ENCODE measurements at places on chromosomes 5 and 9.

GRCh38 chr9:135822374-135822755, 85.0 kb downstream of the CAMSAP1 start:
- H3K36me3 ChIP-seq, result peaks cover 60% of the 10 kb centered on the region
- no peaks in the 10 kb centered on the region for H3K27me3 ChIP-seq
- H3K4me1 ChIP-seq, result no peaks in the 10 kb centered on the region
- H3K4me3 ChIP-seq, result no peak overlapping the region

GRCh38 chr9:18495065-18495464, 21.1 kb downstream of the ADAMTSL1 start:
- no peak overlapping the region for H3K4me3 ChIP-seq
- H3K27me3 ChIP-seq, result no peaks in the 10 kb centered on the region
- peaks cover 8% of the 10 kb centered on the region for H3K4me1 ChIP-seq
- no peak overlapping the region for H3K27ac ChIP-seq
- DNase-seq, result no peak
- H3K36me3 ChIP-seq, result no peaks in the 10 kb centered on the region

DNA sequence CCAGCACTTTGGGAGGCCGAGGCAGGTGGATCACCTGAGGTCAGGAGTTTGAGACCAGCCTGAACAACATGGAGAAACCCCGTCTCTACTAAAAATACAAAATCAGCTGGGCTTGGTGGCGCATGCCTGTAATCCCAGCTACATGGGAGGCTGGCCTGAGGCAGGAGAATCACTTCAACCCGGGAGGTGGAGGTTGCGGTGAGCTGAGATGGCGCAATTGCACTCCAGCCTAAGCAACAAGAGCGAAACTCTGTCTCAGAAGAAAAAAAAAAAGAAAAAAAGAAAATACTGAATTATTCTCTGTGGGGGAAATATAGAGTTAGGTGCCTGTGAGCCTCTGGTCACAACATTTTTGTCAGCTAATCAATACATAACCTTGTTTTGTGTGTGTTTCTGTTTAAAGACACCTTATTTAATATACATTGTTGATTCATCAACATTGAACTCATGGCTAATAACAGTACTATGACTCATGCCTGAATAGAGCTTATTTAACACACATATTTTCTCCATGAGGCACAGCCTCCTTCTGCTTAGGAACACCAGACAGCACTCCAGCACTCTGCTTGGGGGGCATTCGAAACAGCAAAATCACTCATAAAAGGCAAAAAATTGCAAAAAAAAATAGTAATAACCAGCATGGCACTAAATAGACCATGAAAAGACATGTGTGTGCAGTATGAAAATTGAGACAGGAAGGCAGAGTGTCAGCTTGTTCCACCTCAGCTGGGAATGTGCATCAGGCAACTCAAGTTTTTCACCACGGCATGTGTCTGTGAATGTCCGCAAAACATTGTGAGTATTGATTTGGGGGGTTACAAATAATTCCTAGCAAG, at the start of gene IL31RA:
TSS of gene IL31RA (plus strand) at position 519 of the 836 bp plus-strand sequence. CDS start at position 733, 214 bp downstream.
- no peak within 1 kb of the TSS for H3K4me3 ChIP-seq
- H3K27me3 ChIP-seq, result peaks cover 4% of the 10 kb centered on the region
- no peaks in the 10 kb centered on the region for H3K36me3 ChIP-seq

- H3K4me3 ChIP-seq, result no peak overlapping the region
- no peak overlapping the region for H3K27ac ChIP-seq
- peaks cover 9% of the 10 kb centered on the region for H3K4me1 ChIP-seq
- H3K27me3 ChIP-seq, result no peaks in the 10 kb centered on the region
- peaks cover 7% of the 10 kb centered on the region for H3K36me3 ChIP-seq
Measured at GRCh38 chr9:134923466-134923865, 5.8 kb upstream of the FCN1 start.

DNA sequence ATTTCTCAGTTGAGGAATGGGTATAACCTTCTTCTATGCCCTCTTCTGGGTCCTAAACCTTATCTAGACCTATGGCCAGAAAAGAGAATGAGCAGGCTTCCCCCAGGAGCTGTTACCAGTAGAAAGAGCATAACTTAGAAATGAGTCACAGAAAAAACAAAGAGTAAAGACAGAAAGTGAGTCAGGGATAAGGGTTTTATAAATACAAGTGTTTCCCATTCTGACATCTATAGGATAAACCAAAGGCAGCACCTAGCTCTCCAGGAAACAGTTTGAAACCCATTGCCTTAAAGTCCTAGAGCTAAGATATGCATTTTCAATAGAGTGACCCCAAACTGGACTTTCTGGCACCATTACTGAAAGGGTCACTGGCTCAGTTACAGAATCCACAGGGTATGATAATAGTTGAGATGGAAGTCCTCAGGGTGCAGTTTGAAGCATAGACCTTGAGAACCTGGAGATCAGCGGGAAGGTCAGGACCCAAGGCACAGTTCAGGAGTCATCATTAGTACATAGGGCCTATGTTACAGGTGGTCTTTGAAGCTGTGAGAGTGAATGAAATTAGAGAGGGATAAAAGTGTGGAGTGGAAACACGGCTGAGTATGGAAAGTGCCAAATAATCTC, 42.7 kb upstream of the LIFR start:
- no peak overlapping the region for H3K4me3 ChIP-seq
- no peak for DNase-seq
- H3K27me3 ChIP-seq, result peaks cover 5% of the 10 kb centered on the region
- peaks cover 19% of the 10 kb centered on the region for H3K4me1 ChIP-seq
- peak overlapping the region; percentile 1 for H3K27ac ChIP-seq

GRCh38 chr5:106814961-106815360, 855.8 kb downstream of the EFNA5 start:
- H3K27ac ChIP-seq, result no peak overlapping the region
- no peaks in the 10 kb centered on the region for H3K27me3 ChIP-seq
- no peaks in the 10 kb centered on the region for H3K4me1 ChIP-seq
- no peak for DNase-seq

DNA sequence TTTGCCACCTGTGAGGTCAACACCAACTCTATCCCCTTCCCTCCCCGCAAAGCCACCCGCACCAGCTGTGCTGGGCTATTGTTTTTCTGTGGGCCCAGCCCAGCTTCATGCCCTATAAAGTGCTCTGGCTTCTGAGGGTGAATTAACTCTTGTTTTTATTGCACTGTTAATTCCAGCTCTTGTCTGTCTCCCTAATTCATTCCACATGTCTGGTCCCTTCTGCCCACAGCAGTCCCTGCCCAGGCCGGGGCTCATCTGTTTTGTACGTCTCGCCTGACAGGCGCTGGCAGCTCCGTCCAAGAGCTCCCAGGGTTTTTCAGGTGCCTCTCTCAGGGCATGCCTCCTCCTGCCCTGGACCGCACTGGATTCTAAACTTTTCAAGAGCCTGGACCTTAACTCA, 118.9 kb downstream of the PDZD2 start:
- peaks cover 16% of the 10 kb centered on the region for H3K27me3 ChIP-seq
- H3K36me3 ChIP-seq, result no peaks in the 10 kb centered on the region
- peaks cover 56% of the 10 kb centered on the region for H3K4me1 ChIP-seq
- H3K4me3 ChIP-seq, result no peak overlapping the region
- DNase-seq, result peak; percentile 29

DNA sequence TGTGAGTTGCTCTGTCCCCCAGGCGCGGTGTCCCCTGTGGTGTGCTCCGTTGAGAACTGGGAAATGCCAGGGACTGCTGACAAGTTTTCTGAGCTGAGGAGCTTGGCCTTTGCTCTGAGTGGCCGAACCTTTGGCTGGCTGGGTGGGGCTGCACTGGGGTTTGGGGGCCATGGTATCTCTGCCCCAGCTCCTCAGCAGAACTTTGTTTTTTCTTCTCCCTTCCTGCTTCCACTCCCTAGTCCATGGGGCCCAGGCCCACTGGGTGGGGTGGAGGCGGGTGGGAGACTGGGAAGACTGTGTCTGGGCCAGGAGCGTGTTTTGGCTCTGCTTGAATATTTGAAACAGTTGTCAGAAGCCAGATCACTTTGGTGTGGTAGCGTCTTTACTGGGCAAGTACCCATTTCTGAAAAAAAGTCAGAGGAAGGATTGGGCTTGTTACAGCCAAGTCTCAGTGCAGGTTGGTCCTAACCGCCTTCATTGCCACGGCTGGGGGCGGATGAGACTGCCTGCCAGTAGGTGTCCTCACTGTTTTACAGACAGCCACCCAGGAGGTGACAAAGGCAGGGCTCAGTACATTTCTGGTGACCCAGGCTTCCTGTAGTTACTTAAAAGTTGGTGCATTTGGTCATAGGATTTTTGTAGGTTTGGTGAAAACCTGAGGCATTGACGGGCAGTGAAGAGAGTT, 92.7 kb downstream of the DAB2IP start:
- no peak overlapping the region for H3K4me3 ChIP-seq
- peaks cover 2% of the 10 kb centered on the region for H3K27me3 ChIP-seq
- H3K36me3 ChIP-seq, result no peaks in the 10 kb centered on the region
- no peak overlapping the region for H3K27ac ChIP-seq
- peak; percentile 51 for DNase-seq

GRCh38 chr9:120412425-120412951, 167.5 kb downstream of the CDK5RAP2 start:
- DNase-seq, result peak; percentile 13
- H3K27ac ChIP-seq, result peak overlapping the region; percentile 56
- no peaks in the 10 kb centered on the region for H3K27me3 ChIP-seq
- peaks cover 47% of the 10 kb centered on the region for H3K36me3 ChIP-seq

DNA sequence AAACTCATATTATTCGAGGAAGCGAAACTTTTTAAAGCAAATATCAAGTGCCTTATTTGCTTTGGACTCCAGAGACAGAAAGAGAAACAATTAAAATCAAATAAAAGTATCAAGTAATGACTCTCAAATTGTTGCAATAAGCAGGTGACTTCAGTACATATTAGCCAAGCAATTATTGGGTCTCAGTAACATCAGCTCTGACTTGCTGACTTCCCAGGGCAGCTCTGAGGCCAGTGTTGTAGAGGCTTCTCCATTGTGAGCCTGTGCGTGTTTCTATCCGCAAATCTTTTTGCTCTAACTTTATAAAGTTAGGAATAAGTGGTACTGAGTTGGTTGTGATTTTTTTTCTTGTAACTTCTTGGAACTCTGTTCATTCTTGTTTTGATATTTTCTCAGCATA, 186.8 kb upstream of the PRLR start:
- H3K27ac ChIP-seq, result no peak overlapping the region
- H3K4me3 ChIP-seq, result no peak overlapping the region
- H3K36me3 ChIP-seq, result no peaks in the 10 kb centered on the region
- no peak for DNase-seq
- no peaks in the 10 kb centered on the region for H3K27me3 ChIP-seq

DNA sequence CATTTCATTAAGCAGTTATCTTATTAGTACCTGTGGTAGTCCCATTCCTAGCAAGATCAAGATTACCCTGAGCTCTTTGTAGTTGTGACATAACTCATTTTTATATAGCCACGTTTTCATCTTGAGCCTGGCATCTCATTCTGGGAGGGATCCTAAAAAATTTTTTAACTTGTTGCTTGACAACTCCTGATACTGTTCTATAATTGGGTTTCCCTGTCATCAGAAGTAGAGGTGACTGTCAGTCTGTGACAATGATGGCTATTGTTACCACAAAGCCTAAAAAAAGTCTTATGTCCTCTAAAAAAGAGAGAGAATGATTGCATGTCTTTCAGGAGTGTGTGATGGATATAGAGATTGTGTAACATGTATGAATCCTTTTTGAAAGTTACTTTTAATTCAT, 164.8 kb downstream of the SGCD start:
- no peak overlapping the region for H3K4me3 ChIP-seq
- no peak overlapping the region for H3K27ac ChIP-seq
- H3K4me1 ChIP-seq, result no peaks in the 10 kb centered on the region
- H3K27me3 ChIP-seq, result peaks cover 7% of the 10 kb centered on the region
- DNase-seq, result no peak

DNA sequence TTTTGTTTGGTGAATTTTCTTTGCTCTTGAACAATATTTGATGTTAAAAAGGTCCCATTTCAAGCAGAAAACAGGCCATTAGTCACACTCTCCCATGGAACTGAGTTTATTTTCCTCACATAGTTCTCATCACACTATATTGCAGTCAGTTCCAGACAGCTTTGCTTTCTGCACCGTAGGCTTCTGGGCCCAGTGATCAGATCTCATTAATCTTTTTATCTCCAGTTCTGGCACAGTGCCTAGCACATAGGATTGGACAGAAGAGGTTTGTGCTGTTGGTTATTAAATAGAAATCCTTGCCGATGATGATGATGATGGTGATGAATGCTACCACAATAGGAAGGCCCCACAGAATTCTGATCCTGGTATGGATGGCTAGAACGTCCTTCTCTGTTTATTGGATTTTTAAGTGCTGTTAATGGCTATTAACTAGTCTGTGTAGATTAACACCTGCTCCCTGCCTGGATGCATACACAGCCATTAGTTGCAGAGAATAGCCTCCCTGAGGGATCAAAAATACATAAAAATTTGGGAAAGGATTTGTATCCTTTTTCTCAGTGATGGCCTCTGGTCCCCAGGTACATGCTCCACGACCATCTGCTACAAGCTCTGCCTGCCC, 52.0 kb upstream of the NTRK2 start:
- no peak for DNase-seq
- no peak overlapping the region for H3K27ac ChIP-seq
- no peak overlapping the region for H3K4me3 ChIP-seq
- H3K27me3 ChIP-seq, result no peaks in the 10 kb centered on the region
- H3K4me1 ChIP-seq, result peaks cover 6% of the 10 kb centered on the region
- no peaks in the 10 kb centered on the region for H3K36me3 ChIP-seq

DNA sequence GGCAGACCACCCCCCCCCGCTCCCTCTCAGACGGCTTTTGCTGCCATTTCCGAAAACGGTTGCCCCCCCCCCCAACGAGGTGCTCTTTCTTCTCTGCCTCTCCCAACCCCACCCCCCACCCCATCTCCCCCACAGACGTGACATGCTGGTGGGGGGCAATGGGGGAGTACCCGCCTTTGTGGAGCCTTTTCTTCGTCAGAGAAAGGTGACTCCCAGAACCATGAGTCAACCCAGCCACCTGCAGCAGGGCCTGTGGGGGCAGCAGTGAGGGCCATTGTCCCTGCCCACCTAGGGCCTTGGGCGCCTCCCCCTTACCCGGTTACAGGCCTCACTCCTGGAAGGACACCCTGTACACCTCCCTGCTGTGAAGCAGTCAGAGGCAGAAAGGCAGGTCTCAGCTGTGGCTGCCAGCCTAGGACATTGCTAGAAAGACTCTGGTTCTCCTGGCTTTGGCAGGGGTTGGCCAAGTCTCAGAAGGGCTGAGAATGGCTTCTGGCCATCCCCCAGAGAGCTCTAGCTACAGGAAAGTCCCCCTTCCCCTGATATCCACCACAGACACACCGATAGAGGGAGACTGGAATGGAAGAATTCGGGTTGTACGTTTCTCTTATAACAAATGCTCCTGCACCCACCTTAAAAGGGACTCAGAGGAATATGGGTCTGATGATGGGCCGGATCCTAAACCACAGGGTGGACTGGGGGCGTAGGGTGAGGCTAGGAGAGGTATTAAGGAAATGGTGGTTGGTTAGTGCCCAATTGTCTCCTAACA, 2.2 kb downstream of the DNAJB5 start:
- peaks cover 2% of the 10 kb centered on the region for H3K27me3 ChIP-seq
- peaks cover 88% of the 10 kb centered on the region for H3K4me1 ChIP-seq
- peaks cover 8% of the 10 kb centered on the region for H3K36me3 ChIP-seq
- peak overlapping the region; percentile 62 for H3K27ac ChIP-seq
- DNase-seq, result peak; percentile 45

GRCh38 chr9:14593406-14593805, 99.8 kb downstream of the ZDHHC21 start:
- H3K4me3 ChIP-seq, result no peak overlapping the region
- H3K27me3 ChIP-seq, result no peaks in the 10 kb centered on the region
- no peak overlapping the region for H3K27ac ChIP-seq
- no peaks in the 10 kb centered on the region for H3K4me1 ChIP-seq
- no peak for DNase-seq

- H3K27ac ChIP-seq, result no peak overlapping the region
- H3K36me3 ChIP-seq, result no peaks in the 10 kb centered on the region
- no peak overlapping the region for H3K4me3 ChIP-seq
- DNase-seq, result no peak
- peaks cover 2% of the 10 kb centered on the region for H3K4me1 ChIP-seq
Measured at GRCh38 chr5:6540111-6540827, 91.6 kb downstream of the UBE2QL1 start.
